ENCODE measurements at places on chromosomes 4 and X.
A peak's percentile ranks its signal among the peaks of the same experiment; 100 is the strongest.

GRCh38 chr4:99714179-99714578 is 56.6 kb upstream of the C4orf54 start:
- no peak for DNase-seq

DNA sequence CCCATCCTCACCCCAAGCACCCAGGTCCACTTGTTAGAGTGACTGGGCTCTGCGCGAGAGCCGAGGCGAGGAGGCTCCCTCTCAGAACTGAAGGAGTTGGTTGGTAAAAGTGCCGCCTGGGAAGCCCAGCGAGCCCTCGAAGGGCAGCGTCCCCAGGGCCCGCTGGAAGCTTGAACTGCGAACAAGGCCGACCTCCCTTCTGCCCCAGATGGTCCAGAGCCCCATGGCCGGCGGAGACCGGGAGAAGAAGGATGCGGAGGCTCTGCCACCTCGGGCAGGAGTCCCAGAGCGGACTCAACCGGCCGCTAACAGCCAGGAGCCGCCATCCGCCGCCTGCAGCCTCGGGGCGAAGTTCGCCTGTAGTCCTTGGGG is 116.3 kb upstream of the TEX13C start:
- no peak for DNase-seq

GRCh38 chr4:99863-100262 is 24.4 kb upstream of the ZNF718 start:
- no peak for DNase-seq

DNA sequence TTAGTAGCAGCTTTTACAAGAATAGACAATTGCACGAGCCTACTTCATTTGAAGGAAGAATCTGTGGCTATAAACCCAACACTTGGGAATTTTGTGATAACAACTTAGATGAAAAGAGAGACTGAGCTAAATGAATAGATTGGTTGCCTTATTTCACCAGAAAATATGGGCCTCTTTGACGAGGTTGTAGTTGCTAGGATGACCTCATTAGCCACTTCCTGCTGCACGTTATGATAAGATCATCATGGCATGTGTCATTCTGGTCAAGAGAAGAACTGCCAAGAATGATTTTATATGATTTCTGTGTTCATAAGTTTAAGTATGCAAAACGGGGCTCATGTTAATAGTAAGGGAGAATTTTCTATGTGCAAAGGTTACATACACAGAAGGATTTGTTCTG is 321.9 kb upstream of the GIMD1 start:
- DNase-seq = peak; percentile 11

DNA sequence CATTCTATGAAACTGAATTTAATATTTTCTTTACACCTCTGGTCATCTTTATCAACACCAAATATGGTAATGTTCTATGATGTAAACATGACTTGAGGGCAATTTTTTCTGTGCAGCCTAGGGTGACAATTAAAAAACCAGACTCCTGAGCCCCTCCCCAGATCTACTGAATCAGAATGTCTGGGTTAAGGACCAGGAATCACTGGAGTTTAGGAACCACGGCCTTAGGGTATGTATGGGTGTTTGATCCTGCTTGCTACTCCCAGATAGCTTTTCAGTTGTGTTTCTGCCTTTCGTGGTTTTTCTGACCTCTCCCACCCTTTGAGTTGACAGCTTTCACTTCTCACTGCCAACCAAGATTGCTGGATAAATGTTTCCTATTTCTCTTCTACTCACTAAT is 332.2 kb downstream of the DHX15 start:
- DNase-seq = no peak

DNA sequence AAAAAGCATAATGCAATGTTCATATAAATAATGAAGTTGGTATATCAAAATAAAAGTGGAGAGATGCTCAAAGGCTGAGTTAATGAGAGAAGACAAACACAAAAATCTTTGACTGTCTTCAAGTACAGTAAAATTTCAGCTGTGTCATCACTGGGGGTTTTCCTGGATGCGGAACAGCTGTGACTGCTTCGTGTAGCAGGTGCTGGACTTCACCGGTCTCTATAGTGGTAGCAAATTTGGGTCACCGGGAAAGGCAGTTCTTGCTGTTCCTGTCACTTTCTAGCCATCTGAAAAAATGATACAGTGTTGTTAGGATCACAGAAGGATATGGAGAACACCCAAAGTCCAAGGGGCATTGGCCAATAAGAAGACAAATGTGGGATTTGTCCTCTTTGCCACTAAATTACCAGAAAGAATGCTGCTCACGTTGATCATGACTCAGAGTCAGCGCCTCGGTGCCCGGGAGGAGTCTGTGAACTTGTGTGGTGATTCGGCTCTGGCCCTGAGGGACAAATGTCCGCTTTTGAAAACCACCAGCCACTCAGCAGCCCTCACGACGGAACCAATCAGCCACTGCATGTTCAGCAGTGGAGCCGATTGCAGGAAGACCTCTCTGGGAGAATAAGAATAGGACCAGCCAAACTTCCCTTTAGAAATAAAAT is 230.1 kb upstream of the FAT1 start:
- DNase-seq = peak; percentile 5
